Activated naive CD8-positive, alpha-beta T cell treated with anti-CD3 and anti-CD28 coated beads, Interleukin-2, amount 50 U/mL, for 16 hours (primary cell): ENCODE measurements at places on chromosomes 7 and 10.

DNA sequence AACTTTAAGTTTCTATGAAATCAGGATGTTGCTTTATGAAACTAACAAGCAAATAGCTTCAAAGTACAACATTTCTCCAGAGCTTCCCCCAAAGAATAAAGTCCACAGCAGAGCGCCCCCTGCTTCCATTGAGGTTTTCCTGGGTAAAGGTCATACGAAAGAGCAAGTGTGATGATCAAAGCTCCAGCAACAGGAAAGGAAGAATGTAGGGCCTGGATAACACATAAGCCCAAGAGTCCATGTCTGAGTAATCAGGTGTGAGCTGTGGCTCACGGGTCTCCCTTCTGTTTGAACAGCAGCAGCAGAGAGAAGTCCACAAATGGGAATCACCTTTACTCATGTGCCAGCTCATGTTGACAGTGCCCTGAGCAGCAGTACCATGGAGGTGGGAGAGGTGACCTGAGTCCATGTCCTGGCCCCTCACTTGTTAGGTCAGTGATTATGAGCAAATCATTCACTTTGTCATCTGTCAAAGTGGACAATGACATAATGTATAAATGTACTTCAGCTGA lies 50.5 kb downstream of the MRPL32 start:
- DNase-seq: no peak

GRCh38 chr7:102450242-102450641 lies 14.4 kb downstream of the ALKBH4 start:
- DNase-seq: no peak

DNA sequence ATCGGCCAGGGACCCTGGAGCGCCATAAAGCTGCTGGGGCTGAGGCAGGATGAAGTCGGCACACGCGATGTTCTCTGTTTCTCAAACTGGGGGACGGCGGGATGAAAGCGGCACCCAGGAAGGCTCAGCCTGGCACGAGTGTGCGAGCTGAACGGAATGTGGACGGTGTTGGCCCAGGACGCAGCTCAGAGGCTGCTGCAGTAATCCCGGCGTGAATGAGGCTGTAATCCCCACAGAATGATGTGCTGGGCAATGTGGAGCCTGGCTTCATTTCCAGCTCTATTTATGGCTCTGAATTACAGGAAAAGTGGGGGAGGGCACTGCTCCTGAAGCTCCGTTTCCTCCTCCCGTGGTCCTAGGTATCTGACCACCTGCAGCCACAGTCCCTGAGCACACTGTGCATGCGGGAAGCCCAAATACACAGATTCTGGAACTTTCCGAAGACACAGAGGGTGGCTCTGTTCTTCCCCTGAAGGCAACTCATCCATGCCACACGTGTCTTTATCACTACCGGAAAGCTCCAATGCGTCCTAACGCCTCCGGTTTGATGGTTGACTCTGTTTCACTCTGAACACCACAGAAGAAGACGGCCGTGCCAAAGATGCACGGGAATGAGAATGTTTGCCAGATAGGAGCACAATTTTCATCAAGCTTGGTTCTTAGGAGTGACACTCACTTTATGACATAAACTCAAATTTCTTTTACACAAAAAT lies 37.6 kb downstream of the KLF6 start:
- DNase-seq: no peak

DNA sequence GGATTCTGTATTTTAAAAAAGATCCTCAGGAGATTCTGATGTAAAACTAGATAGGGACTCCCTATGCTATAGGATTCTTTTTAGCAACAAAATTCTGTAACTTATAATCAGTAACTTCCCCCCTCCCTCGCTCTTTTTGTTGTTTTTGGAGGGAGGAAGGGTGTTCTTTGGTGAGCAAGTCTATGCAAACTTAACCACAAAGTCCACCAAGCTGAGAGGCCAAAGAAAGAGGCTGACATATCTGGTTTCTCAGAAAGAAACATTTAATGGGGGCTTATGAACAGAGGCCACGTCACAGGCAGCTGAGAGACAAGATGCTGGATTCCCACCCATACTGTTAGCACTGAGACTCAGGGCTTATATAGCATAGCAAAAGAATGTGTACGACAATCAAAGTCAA lies 14.3 kb upstream of the ABCB5 start:
- no peak for DNase-seq

GRCh38 chr7:31744294-31744874 lies 57.4 kb downstream of the PPP1R17 start:
- DNase-seq: no peak
